ENCODE measurements at places on chromosomes 7 and 10.

GRCh38 chr10:6089334-6090219 is 743 bp downstream of the RBM17 start:
- no peak for DNase-seq

DNA sequence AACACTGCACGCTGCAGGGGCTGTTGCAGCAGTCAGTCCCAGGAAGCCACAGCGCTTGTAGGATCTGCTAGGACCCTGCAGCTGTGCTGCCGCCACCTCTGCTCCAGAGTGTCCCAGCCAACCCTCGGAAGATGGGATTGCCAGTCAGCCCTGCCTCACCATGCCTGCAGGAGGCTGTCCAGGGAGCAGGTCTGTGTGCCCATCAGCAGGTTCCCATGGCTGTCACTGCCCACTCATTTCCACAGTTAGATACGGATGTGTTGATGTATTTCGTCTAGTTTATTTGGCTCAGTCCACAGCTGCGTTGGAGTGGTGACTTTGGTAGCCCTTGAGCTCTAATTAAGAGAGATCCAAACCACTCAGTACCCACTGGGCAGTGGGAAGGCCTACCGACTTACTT is 35.7 kb downstream of the SHH start:
- no peak for DNase-seq

GRCh38 chr7:16365952-16366351 is 55.4 kb downstream of the CRPPA start:
- no peak for DNase-seq

GRCh38 chr7:136956232-136956631 is 87.8 kb downstream of the CHRM2 start:
- no peak for DNase-seq

GRCh38 chr10:50516171-50516570 is 107.6 kb downstream of the SGMS1 start:
- no peak for DNase-seq

- no peak for DNase-seq
Observed at GRCh38 chr7:7175075-7175695, 7.2 kb upstream of the C1GALT1 start.

DNA sequence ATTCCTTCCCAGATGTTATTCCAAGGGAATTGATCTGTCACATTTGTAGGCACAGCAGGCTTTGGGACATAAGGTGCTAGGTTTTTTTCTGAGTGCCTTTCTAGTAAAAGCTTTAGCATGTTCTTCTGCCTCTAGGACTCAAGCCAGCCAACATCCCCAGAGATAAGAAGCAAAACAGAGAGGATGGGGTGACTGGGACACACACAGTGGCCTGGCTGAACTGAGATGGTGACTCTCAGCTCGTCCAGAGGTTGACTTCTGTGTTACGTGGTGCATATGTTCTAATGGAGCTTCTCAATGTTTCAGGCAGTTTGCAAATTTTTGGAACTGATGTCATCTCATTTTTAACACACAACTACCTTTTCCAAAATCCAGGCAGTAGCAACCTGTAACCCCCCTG is 188.1 kb upstream of the CELF2 start:
- DNase-seq: no peak

DNA sequence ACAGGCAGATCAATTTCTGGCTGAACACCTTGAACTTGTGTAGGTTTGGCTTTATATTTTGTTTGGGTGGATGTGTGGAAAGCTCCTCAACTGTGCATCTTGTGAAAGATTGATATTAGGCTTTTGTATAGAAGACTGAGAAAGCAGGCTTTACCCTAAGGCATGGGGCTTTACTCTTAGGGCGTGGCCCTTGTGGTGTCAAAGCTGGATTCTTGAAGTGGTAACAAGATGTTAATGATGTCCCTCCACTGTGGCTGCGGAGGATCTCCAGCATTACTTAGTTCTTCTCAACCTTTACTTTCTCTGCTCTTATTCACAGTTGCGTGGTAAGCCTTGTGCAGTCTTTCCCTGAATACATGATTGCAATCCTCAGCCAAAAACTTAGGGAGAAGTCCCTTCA is 54.1 kb upstream of the HECTD2 start:
- DNase-seq: no peak

DNA sequence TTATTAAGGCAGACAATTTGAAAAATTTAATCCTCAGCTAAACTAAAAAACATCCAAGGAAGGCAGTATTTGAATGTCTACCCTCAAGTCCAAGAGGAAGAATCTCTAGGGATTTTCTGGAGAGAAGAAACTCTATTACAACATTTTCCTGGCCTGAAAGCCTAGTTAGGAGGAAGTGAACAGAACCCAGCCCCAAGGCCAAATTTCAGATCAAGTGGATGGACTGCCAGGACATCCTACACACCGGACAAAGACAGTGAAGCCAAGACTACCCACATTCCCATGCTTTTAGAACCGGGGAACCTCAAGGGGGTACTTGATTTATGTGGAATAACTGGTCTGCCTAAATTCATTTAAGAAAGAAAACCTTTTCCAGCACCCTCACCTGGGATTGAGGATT is 108.9 kb upstream of the MEOX2 start:
- DNase-seq: no peak

DNA sequence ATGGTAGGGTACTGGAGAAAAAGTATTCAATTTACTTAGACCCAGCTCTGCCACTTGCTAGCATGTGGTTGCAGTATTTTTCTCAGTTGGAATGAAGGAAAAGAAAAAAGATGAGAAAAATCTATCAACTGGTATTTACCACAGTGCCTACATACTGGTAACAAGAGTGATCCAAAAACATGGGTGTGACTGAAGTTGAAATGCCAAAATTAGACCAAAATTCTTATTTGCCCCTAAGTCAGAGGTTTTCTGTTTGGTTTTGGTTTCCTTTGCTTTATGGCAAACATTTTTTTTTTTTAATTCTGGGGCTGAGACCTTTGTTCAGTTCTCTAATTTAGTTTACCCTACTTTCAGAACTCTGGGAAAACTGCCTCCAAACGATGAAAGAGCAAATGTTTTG is 12.3 kb downstream of the HYCC1 start:
- no peak for DNase-seq

GRCh38 chr10:34292194-34292565 is 522.9 kb downstream of the PARD3 start:
- DNase-seq: no peak

- DNase-seq: no peak
Observed at GRCh38 chr7:142797391-142798377, 26.9 kb downstream of the PRSS2 start.

GRCh38 chr10:10977226-10977956 is 40.3 kb upstream of the CELF2 start:
- DNase-seq: no peak

DNA sequence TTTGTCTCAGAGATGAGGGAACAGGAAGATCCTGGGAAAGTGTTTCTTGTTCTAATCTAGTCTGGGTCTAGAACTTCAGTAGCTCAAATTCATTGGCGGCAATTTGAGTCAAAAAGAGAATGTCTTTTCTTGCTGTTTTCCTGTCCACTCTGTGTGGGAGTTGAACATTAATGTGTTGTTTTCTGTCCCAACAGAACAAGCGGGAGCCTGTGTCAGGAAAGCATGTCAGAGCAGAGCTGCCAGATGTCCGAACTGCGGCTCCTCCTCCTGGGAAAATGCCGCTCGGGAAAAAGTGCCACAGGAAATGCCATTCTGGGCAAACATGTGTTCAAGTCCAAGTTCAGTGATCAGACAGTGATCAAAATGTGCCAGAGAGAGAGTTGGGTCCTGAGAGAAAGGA is 16.0 kb downstream of the GIMAP8 start:
- DNase-seq: no peak

GRCh38 chr7:140275069-140275965 is 98.5 kb upstream of the KDM7A start:
- DNase-seq: no peak

GRCh38 chr7:151542606-151543130 is 23.0 kb upstream of the RHEB start:
- no peak for DNase-seq

DNA sequence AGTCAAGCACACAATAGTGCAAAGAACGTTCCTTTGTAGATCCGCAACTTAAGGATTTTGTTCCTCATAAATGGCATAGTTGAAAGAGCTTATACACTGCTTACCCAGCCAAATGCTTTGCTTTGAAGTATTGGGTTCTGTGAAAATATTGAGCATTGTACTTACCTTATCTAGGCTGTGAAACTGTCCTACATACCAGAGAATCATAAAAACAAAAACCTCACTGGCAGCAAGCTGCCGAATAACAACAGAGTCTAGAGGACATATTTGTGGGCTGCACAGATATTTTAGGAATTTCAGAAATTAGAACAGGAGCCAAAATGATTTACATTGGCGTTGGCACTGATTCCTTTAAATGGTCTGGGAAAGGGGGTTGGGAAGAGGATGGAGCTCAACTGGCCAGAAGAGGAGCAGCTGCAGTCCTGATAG is 174.8 kb downstream of the RTKN2 start:
- no peak for DNase-seq

DNA sequence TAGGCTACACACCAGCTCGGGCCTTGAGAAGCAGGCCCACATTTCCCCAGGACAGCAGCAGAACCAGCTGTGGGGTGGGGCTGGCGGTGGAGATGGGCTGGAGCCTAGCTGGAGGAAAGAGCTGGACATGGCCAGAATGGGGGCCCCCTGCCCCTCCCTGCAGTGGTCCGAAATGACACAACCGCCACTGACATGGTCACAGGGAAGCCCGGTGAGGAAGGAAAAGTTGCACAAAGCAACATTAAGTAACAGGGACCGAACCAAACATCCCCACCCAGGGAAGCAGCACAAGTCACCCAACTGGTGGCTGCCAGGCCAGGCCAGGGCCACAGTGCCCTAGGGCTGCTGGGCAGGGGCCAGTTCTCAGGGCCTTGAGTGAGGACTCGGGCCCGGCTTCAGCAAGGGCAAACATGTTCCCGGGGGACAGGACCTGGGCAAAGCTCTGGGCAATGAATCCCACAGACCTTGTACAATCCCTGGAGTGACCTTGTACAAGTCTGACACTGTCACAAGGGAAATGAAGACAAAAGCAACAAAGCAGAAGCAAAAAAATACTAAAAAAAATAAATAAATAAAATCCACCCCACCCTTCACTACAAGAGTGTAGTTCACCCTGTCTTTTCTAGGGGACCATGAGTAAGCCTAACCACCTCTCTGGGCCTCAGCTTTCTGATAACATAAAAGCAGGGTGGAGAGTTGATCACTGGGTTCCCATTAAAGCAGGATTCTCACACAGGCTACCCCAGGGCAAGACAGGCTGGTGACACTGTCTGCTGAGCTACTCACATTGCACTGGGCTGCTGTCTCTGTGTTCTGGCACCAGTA is 33.0 kb downstream of the PSAP start:
- no peak for DNase-seq

- no peak for DNase-seq
Observed at GRCh38 chr7:101167645-101168411, 2.5 kb upstream of the VGF start.

- no peak for DNase-seq
Observed at GRCh38 chr7:36039243-36039642, 113.8 kb upstream of the EEPD1 start.

DNA sequence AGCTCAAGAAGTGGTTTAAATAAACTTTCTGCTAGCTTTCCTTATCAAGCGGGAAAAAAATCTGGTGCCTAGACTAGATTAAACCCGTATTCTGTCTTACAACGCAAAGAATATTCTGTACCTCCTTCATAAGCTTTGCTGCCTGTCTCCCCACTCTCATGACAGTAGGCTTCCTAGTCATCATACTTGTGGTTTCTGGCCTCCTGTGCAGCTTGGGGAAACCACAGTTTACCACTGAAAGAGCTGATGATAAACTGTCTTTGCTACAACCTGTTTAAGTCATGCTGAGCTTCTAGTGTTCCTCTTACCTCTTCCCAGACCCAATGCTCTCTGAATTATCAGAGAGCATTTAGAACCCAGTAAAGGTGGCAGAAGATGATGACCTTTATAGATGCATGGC is 55.0 kb downstream of the PODXL start:
- DNase-seq: peak; percentile 16

DNA sequence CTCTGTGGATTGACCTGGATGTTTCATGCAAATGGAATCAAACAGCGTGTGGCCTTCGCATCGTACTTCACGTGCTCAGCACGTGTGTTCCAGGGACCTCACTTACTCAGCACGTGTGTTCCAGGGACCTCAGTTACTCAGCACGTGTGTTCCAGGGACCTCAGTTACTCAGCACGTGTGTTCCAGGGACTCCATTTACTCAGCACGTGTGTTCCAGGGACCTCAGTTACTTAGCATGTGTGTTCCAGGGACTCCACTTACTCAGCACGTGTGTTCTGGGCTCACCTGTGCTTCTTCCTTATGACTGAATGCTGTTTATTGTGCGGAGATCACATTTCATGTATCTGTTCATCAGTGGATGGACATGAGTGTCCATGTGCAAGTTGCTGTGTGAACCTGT is 22.0 kb downstream of the INPP5A start:
- no peak for DNase-seq
